ENCODE measurements at places on chromosomes 3 and 15. TPM values are rescaled to one million over a fixed set of nuclear protein-coding genes. Genes with fewer than 3 reads are reported as not detected.

The SPINK8 gene
- not detected for total RNA-seq

DNA sequence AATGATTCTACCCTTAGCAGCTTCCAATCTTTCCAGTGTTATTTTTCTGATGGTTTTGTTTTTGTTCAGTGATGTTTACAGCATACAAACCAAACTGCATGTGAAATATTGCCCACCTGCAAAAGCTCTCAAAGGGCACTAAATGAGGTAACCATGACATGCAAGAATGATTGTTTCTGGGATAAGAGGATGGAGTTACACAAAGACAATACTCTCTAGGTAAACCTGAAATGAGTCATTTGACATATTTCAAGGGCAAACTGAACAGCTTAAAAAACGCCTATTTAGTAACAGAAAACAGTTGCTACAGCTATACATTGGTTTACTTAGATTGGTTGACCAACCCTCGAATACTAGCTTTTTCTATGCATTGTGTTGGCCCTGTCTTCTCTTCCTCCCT lies 481.7 kb downstream of the ZPLD1 start:
- no peak for DNase-seq

The PARP16 gene
- 4.4 TPM for total RNA-seq

DNA sequence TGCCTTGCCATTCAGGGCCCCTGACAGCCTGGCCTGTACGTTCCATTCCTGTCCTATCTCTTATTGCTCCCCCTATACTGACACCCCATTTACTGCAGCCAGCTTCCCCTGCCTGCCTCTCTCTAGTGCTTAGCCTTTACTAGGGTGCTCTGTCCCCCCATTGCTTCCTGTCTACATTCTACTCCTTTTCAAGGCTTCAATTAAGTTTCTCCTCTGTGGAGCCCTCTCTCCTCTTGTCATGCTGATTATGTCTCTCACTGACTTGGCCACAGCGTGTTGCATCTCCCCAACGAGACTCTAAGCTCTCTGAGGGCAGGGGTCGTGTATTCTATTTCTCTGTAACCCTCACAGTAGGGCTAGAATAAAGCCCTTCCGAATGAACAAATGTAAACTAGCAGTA lies 185.2 kb downstream of the RPLP1 start:
- no peak for DNase-seq

- DNase-seq, result no peak
Observed at GRCh38 chr3:56145410-56145809, 322.9 kb downstream of the ERC2 start.

DNA sequence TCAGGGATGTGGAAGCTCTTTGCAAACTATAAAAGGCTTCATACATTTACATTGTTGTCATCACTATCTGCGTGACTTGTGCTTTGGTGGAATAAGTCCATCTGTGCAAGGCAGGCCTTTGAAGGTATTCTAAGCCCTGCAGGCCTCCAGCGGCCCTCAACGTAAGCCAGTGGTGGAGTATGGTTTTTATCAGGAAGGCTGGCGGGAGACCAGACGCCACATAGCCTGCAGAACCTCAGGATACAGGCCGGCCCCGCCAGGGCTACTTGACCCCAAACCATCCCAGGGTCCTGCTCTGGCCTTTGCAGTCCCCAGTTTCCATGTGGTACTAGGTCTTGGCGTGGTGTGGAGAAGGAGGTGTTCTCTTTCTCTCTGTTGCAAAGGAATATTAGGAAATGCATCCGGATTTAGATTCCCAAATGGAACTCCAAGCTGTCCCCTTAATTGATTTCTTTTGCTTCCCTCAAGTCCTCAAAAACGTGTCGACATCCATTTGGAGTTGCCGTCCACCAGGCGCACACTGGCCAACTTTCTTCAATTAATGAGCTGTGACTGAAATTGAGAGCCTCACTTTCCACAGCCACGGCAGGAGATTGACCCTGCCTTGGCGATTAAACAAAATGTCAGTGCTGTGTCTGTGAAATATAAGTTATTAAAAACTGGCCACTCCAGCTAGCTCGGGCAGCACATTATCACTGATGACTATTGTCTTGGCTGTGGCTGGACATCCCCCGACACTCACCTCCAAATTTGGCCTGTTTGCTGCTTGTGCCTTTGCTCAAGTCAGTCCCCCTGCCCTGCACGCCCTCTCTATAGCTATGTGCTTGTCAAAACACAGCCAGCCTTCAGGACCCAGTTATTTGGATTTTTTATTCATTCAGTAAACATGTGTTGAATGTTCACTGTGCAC lies 239.8 kb upstream of the TLE3 start:
- DNase-seq, result peak; percentile 91

The RBP2 gene
- not detected for total RNA-seq

The ANKRD34C gene
- not detected for total RNA-seq

The OR5K2 gene
- total RNA-seq, result not detected

GRCh38 chr3:14803101-14803980 lies 15.4 kb upstream of the FGD5 start:
- DNase-seq, result peak; percentile 68

The EFHB gene
- total RNA-seq, result 0.82 TPM

The SLC7A14 gene
- total RNA-seq, result 3.9 TPM

The DCP1A gene
- total RNA-seq, result 22.7 TPM

The BTLA gene
- not detected for total RNA-seq

The C3orf49 gene
- total RNA-seq, result not detected

GRCh38 chr15:88484682-88485331 lies 17.3 kb downstream of the MRPS11 start:
- no peak for DNase-seq

The ZDHHC23 gene
- 1.4 TPM for total RNA-seq

The CYP8B1 gene
- not detected for total RNA-seq

The GAP43 gene
- total RNA-seq, result 7.2 TPM

The ARHGEF26 gene
- total RNA-seq, result 69.2 TPM

DNA sequence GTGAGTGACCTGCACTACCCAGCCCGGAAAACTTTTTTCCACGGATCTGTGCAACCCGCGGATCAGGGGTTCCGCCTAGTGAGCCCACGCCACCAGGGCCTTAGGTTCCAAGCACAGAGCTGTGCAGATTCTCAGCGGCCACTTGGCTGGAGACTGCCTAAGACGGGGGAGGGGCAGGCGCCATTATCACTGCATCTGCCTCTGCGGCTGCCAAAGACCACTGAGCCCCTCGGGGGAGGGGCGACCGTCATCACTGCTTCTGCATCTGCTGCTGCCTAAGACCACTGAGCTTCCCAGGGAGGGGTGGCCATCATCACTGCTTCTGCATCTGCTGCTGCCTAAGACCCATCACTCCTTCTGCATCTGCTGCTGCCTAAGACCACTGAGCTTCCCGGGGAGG lies 460.2 kb downstream of the OCA2 start:
- DNase-seq, result no peak

DNA sequence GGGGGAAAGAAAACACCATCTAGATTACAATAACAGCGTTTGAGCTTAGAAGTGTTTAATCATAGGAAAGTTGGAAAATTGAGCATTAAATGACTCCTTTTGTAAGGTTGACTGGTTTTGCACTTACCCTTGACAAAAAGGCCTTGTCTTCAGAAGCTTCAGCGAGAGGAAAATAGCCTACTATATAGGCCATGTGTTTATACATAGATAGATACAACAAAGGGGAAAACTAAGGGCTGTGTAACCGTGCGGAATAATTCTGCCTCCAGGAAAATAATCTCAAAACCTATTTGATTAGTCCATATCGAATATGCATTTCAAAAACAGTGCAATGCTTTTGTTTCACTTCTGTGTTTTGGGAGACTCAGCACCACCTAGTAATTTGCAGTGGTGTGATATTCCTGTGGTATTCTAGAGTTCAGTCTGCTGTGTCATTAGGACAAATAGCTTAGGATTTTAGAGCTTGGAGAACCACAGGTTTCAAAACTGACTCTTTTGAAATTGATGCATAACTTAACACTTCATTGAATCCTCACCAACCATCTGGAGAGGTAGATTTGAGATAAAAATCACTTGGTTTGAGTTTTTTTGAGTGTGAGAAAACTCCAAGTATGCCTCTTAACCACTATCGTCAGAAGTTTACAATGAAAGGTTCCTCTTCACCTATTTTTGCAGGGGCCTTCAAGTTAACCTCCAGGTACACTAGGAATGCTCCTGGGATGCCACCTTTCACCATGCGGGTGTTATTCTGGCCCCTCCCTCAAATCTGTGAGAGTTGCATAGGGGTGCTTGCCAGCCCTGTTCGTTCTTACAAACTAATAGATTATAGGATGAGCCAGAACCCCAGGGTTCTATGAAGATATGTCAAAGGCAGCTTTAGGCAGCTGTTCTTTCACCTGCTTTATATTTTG lies 1.9 kb downstream of the ARHGAP31 start:
- no peak for DNase-seq

GRCh38 chr3:160027541-160028195 lies 39.0 kb downstream of the IL12A start:
- DNase-seq, result no peak

GRCh38 chr15:32733281-32733680 lies 15.5 kb downstream of the GREM1 start:
- no peak for DNase-seq

DNA sequence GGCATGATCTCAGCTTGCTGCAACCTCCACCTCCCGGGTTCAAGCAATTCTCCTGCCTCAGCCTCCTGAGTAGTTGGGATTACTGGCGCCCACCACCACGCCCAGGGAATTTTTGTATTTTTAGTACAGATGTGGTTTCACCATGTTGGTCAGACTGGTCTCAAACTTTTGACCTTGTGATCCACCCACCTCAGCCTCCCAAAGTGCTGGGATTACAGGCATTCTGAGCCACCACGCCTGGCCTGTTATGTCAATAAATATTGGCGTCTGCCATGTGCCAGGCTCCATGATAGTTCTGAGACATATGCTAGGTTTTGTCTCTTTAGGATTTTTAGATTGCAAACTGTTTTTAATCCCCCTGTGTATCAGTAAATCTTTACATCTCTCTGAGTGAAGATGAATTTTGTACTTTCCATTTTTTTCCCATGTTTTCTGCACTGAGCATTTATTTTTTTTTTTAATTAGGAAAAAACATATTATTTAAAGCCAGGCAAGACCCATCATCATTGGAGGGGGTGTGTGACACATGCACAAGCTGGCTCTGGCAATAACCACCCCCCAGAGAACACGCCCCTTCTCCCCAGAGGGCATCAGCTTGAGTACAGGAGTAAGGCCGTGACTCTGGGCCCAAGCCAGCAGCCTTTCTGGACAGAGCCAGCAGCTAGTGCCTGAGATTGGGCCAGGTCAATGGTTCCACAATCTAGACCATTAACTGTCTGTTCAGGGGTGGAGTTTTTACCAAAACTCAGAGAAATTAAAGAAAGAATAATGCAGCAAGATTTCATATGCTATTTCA lies 51.0 kb upstream of the ATP1B3 start:
- no peak for DNase-seq

DNA sequence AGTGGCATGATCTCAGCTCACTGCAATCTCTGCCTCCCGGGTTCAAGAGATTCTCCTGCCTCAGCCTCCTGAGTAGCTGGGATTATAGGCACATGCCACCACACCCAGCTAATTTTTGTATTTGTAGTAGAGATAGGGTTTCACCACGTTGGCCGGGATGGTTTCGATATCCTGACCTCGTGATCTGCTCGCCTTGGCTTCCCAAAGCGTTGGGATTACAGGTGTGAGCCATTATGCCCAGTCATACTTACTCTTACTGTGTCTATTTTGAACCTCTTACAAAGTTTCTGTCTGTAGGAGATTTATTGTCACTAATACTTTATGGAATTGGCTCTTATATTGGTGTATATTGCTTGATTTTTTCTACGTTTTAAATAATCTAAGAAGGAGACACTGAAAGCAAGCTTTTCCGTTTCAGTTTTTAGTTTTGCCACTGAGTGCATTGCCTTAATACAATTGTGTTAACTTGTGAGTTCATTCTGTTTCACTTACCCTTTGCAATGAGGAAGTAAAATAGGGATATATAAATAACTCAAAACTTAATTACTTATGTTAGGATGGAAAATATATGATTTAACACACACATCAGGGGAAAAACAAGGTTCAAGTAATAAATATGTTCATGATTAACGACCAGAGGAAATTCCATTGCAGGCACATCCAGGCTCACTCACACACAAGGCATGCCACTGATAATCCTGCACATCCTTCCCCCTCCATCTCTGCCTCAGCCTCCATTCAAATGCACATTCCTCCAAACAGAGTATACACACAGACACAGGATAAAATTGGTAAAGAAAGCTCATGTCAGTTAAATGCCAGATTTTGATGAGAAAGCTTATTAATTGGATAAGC lies 279.3 kb upstream of the RASGRP1 start:
- DNase-seq, result no peak

DNA sequence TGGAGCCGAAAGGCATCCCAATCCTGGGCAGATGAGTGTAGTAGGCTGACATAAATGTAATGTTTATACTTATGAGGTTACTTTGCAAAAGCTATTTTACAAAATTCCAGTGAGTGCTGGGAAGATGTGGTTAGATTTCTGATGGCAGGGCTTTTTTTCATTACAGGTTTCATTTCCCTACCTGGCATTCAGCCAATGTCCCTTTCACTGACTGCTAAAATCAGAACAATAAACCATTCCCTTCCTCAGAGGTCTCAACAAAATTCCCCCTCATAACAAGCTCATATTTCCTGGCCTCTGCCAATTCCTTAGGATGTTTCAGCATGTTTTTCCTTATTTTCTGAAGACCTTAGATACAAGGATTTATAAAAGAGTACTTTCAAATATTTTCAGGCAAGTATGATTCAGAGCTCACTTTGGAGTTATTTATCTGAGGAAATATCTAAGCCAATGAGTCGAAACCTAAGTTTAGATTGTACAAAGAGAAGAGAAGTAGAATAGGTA lies 40.9 kb upstream of the CCDC80 start:
- no peak for DNase-seq

DNA sequence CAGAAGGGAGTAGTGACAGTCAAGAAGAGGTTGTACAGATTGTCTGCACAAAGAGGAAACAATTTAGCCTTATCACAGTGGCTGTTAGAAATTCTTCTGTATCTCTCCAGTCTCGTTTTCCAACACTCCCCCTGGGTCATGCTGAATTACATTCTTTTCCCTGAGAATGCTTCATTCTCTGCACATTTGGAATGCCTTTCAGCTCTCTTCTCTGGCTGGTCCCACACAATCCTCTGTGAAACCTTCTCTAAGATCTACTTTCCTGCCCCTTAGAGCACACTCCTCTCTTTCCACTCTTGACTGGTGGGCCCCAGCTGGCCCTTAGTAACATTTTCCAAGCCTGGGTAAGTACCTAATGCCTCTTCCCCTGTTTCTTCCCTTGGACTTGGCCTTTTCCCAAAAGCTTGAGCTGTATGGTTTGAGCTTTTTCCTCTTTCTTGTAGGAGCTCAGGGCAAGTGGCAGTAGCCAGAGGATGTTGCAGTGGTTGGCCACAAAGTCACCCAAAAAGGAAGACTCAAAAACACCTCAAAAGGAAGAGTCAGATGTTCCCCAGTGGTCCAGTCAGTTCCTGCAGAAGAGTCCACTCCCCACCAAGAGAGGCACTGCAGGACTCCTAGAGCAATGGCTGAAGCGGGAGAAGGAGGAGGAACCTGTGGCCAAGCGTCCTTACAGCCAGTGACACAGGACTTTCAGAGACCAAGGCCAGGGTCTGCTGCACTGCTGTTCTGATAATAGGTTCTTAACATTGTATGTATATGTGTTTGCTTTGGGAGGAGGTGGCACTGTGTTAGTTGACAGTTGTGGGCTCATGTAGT lies 25.7 kb downstream of the HMCES start:
- no peak for DNase-seq

The ISLR2 gene
- 0.16 TPM for total RNA-seq
